ENCODE measurements at places on chromosomes 1 and 21.

GRCh38 chr1:168623831-168624230, 47.4 kb downstream of the XCL1 start:
- no peak for DNase-seq

- no peak for DNase-seq
These were observed 50.3 kb downstream of the SYT2 start for GRCh38 chr1:202659974-202660373.

DNA sequence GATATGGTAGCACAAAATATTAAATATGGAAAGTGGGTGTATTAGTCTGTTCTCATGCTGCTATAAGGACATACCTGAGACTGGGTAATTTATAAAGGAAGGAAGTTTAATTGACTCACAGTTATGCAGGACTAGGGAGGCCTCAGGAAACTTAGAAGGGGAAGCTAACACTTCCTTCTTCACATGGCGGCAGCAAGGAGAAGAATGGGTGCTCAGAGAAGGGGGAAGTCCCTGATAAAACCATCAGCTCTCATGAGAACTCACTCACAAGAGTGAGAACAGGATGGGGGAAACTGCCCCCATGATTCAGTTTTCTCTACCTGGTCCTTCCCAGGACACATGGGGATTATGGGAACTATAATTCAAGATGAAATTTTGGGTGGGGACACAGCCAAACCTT, 15.8 kb upstream of the BACE2 start:
- no peak for DNase-seq

- no peak for DNase-seq
These were observed 16.3 kb upstream of the ERVH48-1 start for GRCh38 chr21:42941696-42942085.

DNA sequence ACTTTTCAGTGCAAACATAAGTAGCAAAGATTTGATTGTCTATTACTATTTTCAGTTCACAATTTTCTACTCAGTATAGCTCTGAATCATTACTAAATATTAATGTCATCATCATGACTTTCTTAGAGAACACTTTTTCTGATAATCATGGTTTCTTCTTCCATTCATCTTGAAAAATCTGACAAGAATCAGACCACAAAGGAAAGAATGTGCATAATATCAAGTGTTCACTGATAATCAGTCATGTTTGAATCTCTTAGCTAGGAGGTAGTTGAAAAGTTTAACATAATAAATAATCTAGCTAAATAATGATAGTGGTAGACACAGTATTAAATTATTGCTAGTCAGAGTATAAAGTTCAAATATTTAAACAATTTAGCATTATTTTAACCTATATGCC, 133.2 kb downstream of the BRINP3 start:
- no peak for DNase-seq

GRCh38 chr21:35226328-35226727, 177.2 kb upstream of the RUNX1 start:
- DNase-seq, result no peak
